ENCODE measurements at places on chromosomes 7 and 10.

GRCh38 chr10:95346715-95347401, 56.1 kb upstream of the PDLIM1 start:
- DNase-seq, result no peak

DNA sequence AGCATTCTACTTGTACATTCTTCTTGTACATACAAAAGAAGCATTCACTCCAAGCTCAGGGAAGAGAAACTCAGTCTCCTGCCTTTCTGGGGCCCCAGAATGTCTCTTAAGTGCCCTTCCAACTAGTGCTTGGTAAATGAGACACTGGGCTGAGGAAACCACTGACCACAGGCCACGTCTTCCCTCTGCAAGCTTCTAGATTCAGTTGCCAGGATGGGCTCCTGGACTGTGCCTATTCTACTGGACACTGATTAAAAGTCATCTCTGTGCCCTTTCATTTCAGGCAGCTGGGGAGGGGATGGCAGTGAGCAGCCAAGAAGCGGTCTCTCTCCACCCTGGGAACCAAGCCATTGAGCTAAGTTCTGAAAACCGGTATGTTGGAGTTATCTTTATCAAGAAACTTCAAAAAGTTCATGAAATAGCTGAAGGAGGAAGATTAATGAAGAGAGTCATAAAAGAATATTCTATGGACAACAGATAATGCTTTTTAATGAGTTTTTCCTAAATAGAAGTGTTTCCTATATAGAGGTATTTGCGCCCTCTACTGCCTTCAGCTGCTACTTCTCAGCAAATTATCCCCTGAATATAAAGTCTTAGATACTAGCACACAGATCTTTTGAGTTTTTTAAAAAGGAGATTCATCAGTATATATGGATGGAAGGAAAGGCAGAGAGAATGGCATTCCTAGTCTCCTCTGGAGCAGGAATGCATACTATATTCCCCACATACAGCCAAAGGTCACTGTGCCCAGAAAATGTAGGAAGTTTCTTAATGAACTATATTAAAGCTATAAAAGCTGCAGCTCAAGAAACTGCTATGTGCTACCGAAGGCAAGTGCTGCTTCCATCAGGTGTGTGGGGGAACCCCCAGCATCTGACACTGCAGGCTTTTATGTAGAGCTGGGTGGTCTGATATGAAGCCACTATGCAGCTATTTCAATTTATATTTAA, 8.4 kb upstream of the IFIT1B start:
- no peak for DNase-seq

DNA sequence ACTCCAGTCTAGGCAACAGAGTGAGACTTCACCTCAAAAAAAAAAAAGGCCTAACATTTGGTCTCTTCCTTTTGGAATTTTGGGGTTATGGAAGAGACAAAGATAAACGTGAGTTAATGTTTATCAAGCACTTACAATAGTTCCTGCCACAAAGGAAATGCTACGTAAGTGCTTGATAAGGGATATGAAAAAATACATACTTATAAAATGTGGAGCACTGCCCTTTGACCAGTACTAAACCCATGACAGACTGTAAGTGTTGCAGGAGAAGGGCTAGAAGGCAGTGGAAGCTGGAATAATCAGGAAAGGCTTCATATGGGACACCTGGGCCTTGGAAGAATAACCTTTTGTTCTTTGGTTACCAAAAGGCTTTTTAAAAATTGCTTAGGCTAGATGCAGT, 25.5 kb downstream of the TMEM248 start:
- no peak for DNase-seq

DNA sequence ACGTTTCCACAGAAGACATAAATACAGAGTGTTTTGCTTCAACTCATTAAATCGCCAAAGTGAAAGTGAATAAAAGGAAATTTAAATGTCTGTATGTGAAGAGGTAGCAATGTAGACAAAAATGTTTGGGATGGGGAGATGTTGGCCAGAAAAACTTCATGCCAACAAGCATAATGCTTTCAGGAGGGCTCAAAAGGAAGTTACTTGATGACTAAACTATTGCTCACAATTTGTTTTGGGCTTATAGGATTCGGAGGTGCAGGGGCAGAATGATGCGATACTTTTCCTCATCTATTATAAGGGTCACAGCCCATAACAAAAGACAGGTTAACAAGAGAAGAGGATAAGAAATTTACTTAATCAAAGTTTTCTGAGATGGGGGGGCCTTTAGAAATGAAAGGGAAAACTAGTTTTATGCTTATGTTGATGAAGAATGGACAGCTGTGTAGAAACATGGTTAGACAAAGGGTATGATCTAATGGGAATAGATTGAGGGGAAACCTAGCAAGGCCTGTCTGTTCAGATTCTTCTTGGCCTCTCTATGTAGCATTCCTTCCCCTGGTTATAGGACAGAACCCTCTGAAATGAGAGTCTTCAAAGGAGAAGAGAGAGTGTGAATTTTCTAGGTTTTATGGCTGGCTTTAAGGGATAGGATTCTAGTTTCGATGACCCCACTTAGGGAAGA, 898.6 kb downstream of the LRMDA start:
- no peak for DNase-seq

DNA sequence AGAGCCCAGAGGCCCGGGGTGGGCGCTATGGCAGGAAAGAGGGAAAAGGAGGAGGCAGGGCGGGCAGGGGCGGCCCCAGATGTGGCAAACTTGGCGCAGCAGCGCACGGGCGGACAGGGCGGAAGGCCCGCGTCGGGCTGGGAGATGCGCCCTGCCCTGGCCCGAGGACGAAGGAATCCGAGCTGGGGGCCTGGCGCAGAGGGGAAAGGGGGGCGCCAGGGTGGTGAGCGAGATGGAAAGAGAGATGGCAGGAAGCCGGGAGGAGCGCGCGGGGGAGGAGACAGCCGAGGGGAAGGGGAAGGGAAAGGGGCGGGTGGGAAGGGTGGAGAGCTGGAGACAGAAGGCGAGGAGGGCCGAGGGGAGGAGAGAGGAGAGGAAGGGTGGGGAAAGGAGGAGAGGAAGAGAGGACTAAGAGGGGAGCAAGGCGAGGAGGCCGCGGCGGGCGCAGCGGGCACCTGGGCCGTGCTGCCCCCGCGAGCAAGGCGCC, at the start of gene MARVELD1:
MARVELD1 (plus strand) TSS at position 392 of the 487 bp plus-strand sequence. CDS start 147 bp downstream, outside the sequence.
- peak; percentile 37 for DNase-seq

Measured in activated T-cell treated with anti-CD3 and anti-CD28 coated beads, Interleukin-2, amount 50 U/mL, for 48 hours (primary cell).